Activated CD4-positive, CD25-positive, alpha-beta regulatory T cell treated with anti-CD3 and anti-CD28 coated beads, Interleukin-2, amount 50 U/mL, for 72 hours (primary cell): ENCODE measurements at places on chromosomes 11 and 22.

- DNase-seq = peak; percentile 37
These were observed 997 bp downstream of the UBE2L3 start for GRCh38 chr22:21568347-21569075.

- DNase-seq = no peak
These were observed 47.6 kb upstream of the FIBIN start for GRCh38 chr11:26946257-26946716.

- no peak for DNase-seq
These were observed 85.3 kb upstream of the SORL1-AS1 start for GRCh38 chr11:121538054-121538453.

- DNase-seq = no peak
These were observed 4.5 kb upstream of the CREB3L1 start for GRCh38 chr11:46272816-46273427.

GRCh38 chr11:69166218-69167115 is 10.7 kb downstream of the SMIM38 start:
- DNase-seq = peak; percentile 43

GRCh38 chr11:48019217-48019584 is 38.8 kb downstream of the PTPRJ start:
- DNase-seq = no peak

DNA sequence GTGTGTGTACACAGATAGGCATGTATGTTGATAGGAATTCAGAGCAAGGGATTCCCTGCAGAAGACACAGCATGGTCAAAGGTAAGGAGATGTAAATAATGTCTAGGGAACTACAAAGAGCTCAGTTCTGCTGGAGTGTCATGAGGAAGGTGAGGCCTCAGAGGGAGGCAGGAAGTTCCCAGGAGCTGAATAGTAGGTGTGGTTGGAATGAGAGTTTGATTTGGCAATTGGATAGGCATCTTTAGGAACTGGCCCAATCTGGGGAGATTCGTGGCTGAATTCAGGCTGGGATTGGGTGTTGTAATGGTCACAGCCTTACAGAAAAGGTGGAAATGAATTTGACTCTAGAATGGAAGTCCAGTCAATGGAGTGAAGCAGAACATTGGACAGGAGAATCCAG is 123.6 kb upstream of the TIMP3 start:
- no peak for DNase-seq

DNA sequence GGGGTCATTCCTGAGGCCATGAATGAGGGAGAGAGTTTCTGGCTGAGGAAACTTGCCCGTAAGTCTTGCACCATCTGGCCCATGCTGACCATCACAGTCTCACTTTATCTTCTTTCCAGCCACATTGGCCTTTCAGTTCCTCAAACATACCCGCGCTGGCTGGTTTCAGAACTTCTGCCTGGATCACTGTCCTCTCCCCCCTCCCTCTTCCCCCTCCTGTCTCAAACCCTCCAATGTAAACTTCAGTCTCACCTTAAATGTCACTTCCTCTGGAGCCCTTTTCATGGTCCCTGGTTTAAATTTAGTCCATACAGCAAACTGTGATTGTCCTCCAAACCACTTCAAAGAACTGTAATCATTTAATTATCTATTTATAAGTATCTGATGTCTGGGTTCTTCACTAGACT is 3.7 kb upstream of the TMEM109 start:
- no peak for DNase-seq

GRCh38 chr11:23555085-23555484 is 694.8 kb upstream of the CCDC179 start:
- DNase-seq = no peak

DNA sequence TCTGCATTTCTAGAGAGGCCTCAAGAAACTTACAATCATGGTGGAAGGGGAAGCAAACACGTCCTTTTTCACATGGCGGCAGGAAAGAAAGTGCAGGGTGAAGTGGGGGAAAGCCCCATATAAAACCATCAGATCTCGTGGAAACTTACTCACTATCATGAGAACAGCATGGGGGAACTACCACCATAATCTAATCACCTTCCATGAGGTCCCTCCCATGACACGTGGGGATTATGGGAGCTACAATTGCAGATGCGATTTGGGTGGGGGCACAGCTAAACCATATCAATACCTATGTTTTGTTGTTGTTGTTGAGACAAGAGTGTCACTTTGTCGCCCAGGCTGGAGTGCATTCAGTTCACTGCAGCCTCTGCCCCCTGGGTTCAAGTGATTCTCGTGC is 29.9 kb downstream of the SFI1 start:
- DNase-seq = no peak

GRCh38 chr11:116115801-116116200 is 611.6 kb upstream of the CADM1 start:
- DNase-seq = no peak

DNA sequence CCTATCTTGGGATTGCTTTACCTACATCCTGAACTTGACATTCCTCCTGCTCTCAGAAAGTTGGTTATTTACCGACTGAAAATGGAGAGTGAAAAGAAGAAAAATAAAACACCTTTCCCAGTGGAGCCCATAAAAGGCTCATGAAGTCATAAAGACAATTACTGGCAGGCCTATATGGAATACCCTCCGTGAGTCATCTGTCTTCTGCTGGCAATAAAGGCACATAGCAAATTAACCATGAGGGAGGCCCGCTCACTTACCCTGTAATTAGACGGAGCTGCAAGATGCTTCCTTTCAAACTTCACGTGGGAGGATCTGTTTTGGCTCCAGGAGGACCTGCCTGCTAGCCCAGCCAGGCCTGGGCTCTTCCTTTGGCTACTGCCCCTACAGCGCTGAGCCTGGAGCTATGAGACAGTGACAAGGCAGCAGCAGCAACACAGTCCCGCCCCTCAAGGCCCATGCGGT is 540.4 kb downstream of the BUD13 start:
- DNase-seq = no peak

GRCh38 chr22:37472418-37473006 is 13.7 kb downstream of the MFNG start:
- DNase-seq = no peak

DNA sequence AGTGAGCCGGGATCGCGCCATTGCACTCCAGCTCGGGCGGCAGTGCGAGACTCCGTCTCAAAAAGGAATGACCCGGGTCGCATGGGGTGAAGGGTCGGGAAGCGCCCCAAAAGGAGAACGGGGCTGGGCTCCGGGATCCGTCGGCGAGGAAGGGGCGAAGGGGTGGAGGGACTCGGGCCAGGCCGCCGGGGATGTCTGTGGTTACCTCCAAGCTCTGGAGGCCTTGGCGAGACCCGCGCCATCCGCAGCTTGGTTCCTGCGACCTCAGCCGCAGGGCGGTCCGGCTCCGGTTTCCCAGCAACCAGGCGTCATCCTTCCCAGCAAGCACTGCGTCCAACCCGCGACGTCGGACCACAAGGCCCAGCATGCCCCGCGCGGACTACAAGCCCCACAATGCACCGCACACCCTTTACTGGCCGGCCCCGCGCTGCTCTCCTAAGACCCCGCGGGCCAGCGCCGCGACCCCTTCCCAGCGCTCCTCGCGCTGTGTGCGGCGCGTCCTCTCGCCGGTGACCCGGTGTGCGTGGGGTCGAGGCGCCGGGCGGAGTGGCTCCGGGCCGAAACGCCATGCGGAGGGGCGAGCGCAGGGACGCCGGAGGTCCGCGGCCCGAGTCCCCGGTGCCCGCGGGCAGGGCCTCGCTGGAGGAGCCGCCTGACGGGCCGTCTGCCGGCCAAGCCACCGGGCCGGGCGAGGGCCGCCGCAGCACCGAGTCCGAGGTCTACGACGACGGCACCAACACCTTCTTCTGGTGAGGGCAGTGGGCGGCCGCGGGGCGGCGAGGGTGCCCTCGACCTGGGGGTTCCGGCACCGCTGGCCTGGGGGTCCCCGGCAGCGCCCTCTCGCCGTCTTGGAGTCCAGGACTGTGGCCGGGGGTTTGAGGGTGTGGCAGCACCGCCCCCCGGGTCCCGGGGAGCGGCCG is at the start of gene PTDSS2:
TSS of gene PTDSS2 (plus strand) at position 391 of the 920 bp plus-strand sequence. CDS start at position 568, 177 bp downstream.
- DNase-seq = peak; percentile 93

DNA sequence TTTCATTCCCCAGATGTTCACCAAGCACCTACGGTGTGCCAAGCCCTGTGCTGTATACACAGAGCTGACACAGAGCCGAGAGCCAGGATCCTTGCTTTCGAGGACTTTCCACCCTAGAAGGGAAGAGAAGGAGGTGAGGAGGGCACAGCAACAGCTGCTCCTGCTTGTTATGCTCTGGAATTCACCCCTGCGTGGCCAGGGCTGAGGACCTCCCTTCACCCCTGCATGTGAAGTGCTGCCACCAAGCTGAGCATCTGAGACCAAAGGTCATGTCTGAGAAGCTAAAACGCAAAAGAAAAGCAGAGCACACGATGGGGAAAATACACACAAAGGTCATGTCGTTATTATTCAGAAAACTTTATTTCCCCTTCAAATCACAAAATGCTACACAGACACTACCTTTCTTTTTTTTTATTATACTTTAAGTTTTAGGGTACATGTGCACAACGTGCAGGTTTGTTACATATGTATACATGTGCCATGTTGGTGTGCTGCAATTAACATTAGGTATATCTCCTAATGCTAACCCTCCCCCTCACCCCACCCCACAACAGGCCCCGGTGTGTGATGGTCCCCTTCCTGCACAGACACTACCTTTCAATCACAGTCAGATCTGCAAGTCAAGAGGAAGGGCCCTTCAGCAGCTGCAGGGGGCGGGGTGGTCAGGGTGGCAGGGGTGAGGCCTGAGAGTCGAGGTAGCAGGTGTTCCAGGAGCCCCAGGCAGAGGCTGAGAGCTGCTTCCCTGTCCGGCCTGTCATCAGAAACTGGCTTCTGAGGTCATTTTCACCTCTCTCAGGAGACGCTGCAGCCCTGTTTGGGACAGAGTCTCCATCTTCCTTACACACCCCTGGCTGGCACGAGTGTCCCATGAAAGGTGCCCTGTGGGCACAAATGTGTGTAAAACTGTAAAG is 40.1 kb upstream of the PRR5 start:
- DNase-seq = no peak

DNA sequence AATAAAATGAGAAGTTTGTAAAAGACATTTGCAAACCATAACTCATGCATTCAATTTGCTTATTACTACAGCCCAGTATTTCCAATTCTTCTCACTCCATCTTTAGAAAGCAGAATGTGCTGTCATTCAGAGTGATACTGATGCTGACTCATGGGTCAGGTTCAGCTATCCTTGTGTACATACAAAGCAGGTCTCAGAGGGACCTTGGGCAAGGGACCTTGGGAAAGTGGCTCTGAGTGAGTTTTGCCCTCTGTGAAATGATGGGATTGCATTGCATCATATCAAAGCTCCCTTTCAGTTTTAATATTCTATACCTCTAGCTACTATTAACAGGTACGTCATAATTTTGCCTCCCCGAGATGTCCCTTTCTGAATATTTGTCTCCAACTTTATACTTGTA is 848.7 kb downstream of the OPCML start:
- DNase-seq = no peak

- DNase-seq = no peak
These were observed 5.6 kb downstream of the AHNAK start for GRCh38 chr11:62540804-62541701.

DNA sequence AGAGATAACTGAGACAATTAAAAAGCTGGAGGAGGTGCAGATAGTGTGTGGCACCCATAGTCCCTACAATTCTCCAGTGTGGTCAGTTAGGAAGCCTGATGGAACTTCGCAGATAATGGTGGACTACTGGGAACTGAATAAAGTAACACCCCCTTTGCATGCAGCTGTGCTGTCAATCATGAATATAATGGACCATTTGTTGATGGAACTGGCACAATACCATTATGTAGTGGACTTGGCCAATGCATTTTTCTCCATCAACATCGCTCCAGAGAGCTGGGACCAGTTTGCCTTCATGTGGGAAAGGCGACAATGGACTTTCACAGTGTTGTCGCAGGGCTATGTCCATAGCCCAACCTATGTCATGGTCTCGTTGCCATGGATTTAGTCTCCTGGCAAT is 324.2 kb downstream of the TMEM135 start:
- no peak for DNase-seq

DNA sequence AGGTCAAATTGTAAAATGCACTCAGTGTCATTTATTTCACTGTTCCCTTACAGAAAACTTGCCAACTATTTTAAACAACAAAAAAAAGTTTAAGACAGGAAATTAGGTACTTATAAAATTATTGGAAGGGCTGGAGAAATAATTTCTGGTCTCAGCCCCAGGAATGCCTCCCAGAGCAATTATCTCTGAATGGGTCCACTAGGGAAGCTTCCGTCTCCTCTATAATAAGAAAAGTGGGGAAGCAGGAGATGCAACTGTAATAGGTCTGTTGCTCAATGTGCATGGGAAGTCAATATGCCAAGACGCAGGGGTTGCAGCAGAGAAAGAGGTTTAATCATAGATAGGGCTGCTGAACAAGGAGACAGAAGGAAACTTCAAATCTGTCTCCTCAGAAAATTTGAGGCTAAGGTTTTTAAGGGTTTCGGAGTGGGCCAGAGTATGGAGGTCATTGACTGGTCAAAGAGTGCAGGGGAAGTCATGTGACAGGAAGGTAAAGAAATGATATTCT is 10.9 kb upstream of the RNF141 start:
- DNase-seq = no peak

- no peak for DNase-seq
These were observed 206.3 kb downstream of the DDX10 start for GRCh38 chr11:108871152-108871551.

- peak; percentile 87 for DNase-seq
These were observed at the start of gene FDX1 for GRCh38 chr11:110429731-110430266. Gene FDX1, plus strand, starts transcription at chr11:110429948. Its CDS starts 173 bp downstream, at chr11:110430121.
